ENCODE measurements at places on chromosomes 11 and 22.

DNA sequence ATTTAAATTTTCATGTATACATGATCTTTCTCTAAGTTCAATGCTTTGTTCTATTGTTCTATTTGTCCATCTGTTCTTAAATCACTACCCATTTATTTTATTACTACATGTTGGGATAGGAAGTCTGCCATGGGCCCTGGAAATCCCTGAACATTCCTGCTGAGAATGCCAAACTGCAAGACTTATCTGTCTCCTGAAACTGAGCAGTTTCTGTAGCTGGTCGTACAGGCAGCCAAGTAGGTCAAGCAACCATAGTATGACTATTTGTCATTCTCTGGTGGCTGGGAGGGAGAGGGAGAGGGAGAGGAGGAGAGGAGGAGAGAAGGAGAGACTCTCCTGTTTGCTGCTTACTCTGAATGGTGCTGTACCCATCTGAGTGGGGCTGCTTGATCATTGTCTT lies 82.8 kb upstream of the SNX19 start:
- DNase-seq, result no peak

DNA sequence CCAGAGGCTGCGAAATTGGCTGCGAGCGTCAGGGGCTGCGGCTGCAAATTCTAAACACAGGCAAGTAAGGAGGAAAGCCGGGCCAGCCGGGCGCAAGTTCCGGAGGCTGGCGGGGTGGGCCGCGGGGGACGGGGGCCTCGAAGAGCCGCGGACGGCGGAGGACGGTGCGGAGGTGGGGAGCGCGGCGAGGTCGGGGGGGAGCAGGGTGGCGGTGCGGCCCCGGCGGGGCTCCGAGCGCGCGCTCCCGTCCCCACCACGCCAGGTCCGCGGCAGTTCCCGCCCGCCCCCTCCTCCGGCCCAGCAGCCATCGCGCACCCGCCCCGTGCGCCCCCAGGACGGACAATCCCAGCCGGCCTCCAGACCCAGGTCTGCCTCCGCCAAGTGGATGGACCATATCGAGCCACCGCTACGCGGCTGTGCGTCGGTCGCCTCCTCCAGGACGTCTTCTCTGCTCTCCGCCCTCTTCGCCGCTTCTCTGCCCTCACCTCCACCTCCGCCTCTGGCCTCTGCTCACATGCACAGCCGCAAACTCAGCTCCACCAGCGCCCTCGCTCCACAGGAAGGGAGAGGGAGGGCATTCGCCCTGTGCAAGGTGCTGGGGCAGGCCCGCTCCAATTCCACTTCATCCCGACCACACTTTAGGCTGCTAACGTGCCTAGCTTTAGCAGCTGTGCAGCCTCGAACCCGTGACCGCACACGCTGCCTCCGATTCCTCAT lies 7.2 kb downstream of the ELFN2 start:
- no peak for DNase-seq

- DNase-seq, result no peak
These were observed 435 bp upstream of the TAF6L start for GRCh38 chr11:62770778-62771143.

DNA sequence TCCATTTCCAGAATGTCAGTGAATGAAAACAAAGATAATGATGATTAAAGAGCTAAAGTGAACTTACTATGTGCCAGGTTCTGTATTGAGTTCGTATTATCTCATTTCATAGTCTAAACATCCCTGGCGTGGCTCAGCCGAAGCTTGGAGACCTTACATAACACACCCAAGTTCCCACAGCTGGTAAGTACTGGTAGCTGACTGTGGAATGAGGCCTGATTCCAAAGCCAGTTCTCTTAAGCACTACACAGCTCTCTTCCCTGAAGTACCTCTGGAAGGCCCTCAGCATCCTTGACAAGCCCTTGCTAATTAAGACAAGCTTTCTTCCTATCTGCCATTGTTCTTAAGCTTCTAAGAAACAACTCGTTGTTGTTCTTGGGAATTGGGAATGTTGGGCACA lies 28.6 kb upstream of the NCAM1 start:
- DNase-seq, result no peak

GRCh38 chr11:70255477-70256116 lies 14.9 kb upstream of the PPFIA1 start:
- no peak for DNase-seq

DNA sequence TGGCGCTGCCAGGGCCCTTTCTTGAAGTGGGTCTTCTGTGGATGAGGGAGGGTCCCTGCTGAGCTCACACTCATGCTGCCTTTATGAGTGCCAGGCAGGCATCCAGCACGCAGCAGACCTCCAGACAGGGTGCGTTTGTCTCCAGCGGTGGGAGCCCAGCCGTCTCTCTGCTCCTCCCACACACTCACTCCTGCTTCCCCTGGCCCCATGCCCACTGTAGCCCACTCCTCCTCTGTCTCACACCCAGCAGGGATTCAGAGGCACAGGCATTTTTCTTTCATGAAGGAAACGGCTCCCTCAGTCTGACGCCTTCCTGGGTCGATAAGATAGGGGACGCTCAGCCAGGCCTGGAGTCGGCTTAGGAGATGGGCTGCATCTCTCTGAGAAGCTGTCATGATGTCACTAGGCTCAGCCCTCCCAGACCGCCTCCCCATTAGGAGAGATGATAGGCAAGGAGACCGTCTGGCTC lies 183.9 kb upstream of the NCAM1 start:
- DNase-seq, result no peak

GRCh38 chr11:116379185-116379828 lies 393.5 kb downstream of the BUD13 start:
- DNase-seq, result no peak

DNA sequence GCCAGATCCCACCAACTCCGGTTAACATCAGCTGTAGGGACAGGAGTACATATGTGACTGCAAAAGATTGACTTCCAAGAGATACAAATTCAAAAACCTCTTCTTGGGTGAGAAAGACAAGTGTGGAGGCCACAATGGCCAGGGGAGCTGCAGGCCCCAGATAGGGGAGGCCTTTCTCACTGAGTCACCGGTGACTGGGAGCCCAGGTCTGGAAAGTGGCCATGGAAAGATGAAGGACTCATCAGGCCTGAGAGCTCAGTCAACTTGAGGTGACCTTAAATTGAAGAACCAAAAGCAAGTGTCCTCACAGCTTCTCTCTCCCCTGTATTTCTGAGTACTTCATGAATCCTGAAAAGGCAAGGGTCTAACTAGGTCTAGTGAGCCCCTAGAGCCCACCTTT lies 90.4 kb upstream of the CLPB start:
- DNase-seq, result no peak

DNA sequence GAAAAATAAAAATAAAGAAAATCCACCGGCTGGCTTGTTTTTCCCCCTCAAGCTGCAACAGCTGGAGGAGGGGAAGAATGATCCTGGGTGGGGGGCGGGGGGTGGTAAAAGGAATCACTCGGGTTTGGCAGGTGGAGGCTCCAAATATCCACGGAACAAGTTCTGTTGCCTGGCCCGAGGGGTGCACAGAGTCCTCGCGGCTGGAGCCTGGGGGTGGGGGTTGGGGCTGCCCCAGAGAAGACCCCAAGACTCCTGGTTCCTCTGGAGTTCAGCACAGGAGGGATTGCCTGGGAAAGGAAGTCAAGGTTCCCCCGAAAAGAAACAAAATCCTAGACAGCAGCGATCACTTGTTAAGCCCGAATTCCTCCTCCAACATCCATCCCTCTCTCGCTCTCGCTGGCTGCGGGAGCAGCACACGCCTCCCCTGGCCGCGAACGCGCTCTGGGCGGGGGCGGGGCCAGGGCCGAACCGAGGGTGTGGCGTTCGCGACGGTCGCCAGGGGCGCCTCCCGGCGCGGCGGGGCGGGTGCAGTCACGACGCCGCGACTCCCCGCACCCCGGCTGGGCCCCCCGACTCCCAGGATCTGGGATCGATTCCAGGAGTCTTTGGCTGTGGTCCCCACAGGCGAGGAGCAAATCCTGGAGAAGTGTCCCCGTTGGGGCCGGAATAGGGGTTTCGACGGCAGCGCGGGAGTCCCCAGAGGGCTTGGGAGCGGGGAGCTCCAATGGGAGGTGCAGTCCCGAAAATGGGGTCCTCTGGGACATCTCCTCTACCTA lies at the start of gene KCNA4:
Gene KCNA4, minus strand, starts transcription at position 443 of the 776 bp plus-strand sequence. CDS start 4,352 bp downstream, outside the sequence.
- no peak for DNase-seq

GRCh38 chr22:46537225-46537945 lies at the start of gene CELSR1:
Gene CELSR1 (minus strand): TSS chr22:46537620. CDS start chr22:46537170, 450 bp downstream.
- DNase-seq, result no peak

DNA sequence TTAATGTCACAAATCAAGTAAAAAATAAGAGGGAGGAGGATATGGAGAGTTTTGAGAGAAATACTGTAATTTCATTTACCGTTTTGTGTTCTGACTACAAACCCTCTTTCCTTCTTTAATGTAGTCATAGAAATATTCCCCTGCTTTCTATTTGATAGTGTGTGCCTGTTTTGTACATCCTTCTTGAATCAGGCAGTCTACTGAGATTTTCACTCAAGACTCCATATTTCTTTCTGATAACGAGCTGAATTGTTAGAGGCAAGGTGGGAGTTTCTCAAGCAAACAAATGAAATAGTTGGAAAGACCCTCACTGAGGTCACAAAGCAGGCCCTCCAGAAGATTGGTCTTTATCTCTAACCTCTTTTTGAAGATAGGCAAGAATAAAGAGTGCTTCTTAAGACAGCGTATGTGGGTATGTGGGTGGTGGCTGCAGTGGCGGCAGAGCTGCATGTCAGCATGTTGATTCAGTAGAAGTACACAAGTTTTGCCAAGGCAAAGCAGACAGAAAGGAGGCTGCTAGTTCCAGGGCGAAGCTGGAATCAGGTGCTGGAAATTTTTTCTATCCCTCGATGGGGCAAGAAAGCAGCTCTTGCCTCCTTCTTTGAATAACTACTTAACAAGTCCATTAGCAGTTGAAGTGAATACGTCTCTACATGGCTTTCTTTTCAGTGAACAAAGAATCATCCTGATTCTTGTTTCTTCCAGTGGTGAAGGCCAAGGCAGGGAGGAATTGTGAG lies 164.2 kb downstream of the FAM76B start:
- DNase-seq, result no peak

All from globus pallidus (tissue), 1 donor.